Neuronal stem cell (in vitro differentiated cells): ENCODE measurements at places on chromosomes 1 and 21.

DNA sequence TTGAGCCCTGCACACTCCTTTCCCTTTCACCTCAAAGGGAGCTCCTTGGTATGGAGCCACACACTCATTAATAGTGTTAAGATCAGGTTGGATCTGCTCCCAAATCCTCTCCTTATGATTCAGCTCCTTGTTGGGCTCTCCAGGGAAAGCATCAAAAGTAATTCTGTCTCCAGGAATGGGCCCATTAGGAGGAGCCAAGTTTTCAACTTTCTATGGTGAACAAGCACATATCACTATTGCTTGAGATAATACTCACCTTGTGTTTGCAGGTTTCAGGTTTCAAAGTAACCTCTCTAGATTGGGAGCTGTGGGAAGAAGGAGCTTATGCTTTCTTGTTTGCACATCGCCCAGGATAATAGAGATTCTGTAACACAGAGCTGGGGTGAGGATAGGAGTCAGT, 164.8 kb downstream of the TNFSF18 start:
- no peak for DNase-seq

GRCh38 chr1:188425687-188426086, 1596.9 kb downstream of the PLA2G4A start:
- DNase-seq, result no peak

DNA sequence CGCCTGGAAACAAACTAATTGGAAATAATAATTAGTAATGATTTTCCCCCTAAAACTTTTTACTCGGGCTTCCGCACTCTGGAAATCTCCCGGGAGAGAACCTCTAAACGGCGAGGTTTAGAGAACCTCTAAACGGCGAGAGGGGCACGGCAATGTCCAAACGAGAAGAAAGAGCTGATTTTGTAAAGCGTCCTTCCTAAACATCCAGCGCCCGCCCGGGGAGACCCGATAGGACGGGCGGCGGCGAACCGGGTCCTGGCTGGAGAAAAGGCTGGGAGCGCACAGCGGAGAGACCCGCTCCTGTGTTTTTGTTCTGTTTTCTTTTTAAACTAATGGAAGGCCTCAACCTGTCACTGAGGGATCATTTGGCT, 1.6 kb downstream of the PAX7 start:
- DNase-seq, result no peak

DNA sequence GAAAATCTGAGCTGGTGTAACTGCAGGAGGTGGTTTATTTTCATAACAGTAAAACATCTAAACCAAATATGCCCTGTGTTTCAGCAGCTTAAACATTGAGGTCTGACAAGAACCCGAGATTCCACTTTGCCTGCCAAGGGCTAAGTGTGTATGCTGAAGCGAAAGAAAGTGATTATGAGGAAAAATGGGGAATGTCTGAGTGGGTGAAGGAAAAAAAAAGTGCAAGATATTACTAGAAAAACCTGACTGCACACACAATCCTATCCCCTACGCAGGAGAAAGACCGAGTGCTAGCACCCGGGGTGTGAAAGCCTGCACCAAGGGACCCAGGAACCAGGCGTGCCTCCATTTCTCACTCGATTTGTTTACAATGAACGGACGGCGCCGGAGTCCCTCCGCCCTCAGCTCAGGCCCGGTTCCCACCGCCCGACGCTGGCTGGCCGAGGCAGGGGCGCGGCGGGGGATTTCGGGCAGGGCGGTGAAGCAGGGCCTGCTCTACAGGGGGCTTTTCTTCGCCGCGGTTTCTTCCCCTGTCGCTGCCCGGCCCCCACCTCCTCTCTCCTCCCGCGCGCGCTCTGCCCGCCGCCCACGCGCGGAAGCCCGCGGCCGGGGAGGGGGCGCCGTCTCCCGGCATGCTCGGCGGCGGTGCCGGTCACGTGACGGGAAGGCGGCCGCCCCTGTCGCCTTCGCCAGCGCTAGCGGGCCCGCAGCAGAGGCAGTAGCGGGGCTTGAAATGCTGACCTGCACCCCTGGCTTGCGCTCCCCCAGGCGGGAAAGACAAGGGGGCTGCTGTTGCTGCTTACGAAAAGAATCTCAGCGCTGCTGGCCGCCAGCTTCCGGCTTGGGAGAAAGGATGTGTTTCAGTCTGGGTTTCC, 35.9 kb downstream of the ITPKB start:
- DNase-seq, result peak; percentile 52

DNA sequence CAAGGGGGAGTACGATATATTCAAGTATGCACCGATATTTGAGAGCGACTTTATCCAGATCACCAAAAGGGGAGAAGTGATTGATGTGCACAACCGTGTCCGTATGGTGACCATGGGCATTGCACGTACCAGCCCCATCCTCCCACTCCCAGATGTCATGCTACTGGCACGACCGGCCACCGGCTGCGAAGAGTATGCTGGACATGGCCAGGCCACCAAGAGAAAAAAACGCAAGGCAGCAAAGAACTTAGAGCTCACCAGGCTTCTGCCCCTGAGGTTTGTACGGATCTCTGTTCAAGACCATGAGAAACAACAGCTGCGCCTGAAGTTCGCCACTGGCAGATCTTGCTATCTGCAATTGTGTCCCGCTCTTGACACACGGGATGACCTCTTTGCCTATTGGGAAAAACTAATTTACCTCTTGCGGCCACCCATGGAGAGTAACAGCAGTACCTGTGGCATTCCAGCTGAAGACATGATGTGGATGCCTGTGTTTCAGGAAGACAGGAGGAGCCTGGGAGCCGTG, 16.5 kb downstream of the ATF3 start:
- no peak for DNase-seq
